NCI-H226 (cell line): ENCODE measurements at places on chromosomes 1 and 21.

GRCh38 chr1:246699095-246699735, 25.0 kb upstream of the SCCPDH start:
- peak; percentile 75 for DNase-seq

DNA sequence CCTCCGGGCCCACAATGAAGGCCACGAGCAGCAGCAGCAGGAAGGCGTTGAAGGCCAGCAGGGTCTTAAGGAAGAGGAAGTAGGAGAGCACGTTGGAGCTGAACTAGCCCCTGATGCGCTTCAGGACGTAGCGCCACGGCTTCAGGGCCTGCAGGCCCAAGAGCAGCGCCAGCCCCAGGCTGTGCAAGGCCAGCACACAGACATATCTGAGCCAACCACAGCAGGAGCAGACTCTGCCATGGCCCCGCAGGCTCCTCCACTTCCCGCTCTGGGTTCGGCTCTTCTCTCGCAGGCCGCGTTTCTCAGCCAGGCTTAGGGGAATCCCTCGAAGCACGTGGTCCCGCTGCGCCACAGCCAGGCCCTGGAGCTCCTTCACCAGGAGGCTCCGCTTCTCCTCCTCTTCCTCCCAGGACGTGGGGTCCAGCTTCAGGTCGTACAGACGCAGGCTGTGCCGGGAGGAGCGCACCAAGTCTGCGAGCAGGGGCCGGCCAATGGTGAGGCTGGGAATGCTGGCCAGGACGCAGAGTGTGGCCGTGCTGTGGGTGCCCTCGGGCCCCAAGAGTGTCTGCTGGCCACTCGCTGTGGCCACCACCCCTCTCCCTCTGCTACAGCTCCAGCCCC, 41.7 kb downstream of the ZNF691 start:
- DNase-seq = no peak

DNA sequence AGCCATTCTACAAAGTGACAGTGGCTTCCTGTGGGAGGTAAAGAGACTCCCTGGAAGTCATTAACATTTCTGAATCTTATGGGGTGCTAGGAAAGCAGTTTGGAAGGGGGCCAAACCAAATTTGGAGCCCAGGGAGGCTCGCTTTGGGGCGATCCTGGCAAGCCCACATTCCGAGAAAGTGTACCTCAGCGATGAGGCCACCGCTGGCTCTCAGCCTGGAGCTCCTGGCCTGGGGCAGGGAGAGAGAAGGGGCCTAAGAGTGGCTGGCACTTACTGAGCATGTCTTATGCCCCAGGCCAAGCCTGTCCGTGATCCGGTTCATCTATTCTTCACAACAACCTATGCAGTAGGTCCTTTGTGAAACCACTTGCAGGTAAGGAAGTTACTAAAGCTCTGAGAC, 98.8 kb downstream of the CCDC185 start:
- DNase-seq = no peak

- peak; percentile 92 for DNase-seq
Measured at GRCh38 chr21:34807881-34808568, 139.2 kb downstream of the CLIC6 start.

- no peak for DNase-seq
Measured at GRCh38 chr1:87220993-87221392, 107.7 kb upstream of the LMO4 start.

- no peak for DNase-seq
Measured at GRCh38 chr1:67557696-67558448, 127.1 kb upstream of the GADD45A start.

DNA sequence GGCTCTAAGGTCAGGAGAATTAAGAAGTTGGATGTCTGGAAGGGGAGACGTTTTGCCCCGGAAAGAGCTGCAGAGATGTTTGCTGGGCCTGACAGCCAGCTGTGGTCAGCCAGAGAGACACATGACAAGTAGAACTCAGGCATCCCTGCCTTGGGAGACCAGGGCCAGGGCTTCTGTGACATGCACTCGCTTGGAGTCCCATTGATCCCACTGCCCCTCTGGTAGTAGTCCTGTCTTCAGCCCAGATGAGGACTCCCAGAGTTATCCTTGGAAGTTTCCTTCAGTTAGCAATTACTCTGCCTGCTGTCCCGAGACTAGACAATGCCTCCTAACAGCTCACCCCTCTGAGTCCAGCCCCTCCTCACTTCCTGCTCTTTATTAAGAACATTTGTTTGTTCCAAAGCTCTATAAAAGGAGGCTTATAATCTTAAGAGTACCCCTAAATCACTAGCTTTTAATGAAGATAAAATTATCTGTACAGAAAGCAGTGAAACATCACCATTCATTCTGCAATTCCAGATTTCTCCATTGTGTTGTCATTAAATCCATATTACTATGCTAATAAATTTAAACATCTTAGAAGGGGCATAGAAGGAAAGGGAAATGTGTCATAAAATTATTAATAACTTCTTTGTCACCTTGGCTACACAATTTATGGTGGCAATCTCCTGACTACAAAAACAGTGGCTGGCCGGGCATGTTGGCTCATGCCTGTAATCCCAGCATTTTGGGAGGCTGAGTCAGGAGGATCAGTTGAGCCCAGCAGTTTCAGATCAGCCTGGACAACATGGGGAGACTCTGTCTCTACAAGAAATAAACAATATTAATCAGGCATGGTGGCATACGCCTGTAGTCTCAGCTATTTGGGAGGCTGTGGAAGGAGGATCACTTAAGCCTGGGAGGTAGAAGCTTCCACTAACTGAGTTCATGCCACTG, 94.2 kb downstream of the KCNK1 start:
- no peak for DNase-seq

DNA sequence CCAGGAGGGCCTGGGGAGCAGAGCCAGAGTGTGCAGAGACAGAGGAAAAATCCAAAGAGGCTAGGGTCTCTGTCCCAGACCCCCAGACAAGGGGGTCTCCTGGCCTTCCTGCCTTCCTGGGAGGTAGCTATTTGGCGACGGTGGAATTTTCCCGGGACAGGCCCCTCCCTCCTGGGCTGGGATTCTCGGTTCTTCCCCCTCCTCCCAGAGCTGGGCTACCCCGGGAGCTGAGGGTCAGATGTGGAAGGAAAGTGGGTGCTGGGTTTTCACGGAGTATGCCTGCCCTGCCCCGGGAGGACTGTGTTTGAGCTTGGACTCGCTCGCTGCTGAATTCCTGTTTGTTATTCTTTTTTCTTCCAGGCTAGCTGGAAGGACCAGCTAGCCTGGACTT, 759 bp downstream of the AMPD2 start:
- DNase-seq = peak; percentile 69

DNA sequence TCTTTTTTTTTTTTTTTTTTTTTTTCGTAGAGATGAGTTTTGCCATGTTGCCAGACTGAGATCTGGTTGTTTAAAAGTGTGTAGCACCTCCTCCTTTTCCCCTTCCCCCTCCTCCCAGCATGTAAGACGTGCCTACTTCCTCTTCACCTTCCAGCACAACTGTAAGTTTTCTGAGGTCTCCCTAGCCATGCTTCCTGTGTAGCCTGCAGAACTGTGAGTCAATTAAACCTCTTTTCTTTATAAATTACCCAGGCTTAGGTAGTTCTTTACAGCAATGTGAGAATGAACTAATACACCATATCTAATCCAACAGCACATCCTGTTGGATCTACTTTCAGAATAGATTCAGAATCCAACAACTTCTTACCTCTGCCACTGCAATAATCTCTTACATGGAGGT, 111.1 kb downstream of the CLIC6 start:
- DNase-seq = no peak

GRCh38 chr1:93611668-93612067, 70.0 kb downstream of the BCAR3 start:
- DNase-seq = no peak

GRCh38 chr21:41627428-41627827, 119.5 kb upstream of the TMPRSS2 start:
- no peak for DNase-seq

DNA sequence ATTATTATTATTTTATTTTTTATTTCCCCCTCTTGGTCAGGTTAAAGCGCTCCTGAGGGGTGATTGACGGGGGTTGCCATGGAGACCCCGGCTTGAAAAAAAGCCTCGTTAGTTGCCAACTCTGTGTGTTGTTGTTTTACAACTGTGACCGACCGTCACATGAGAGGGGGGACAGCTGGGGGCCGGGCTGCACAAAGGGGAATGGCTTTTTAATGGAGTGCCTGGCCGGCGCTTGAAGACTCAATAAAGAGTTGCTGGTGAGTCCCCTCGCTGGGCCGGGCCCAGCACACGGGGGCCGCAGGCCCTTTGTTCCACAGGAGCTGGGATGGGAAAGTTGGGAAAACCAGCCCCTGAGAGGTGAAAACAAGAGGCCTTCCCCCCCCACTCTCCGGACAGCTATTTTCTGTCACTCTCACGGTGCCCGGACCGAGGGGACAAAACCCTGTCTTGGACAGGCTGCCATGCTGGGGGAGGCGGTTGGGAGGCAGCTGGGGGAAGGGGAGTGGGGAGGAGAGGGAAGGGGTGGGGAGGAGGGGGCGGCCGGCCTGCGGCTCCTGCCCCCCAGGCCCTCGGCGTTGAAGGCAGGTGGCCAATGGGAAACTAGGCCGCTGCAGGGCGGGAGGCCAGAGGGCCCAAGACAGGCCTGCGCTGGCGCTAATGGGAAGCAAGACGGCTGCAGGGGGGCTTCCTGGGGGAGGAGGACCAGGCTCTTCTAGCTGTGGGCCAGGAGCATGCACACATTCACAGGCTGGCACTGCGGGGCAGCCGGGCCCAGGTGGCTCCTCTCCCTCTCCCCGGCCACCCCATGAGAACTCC, 67.6 kb downstream of the CASZ1 start:
- no peak for DNase-seq

GRCh38 chr1:200686620-200687019, 16.9 kb upstream of the DDX59 start:
- DNase-seq = no peak

DNA sequence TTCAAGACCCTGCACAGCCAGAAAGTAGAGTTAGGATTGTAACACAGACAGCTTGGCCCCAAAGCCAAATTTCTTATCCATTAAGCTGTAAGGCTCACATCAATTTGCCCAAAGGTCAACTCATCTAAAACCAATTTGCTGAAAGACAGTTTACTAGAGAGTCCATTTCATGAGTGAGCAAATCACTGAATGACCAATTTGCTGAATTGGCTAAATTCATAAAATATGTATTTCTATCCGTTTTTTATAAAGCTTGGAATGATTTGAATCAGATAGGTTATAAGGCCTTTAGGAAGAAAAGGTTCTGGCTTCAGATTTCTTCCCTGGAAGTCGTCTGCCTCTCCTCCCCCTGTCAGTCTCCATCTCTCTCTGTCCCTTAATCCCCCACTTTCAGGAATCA, 168.1 kb downstream of the FCRL5 start:
- no peak for DNase-seq

DNA sequence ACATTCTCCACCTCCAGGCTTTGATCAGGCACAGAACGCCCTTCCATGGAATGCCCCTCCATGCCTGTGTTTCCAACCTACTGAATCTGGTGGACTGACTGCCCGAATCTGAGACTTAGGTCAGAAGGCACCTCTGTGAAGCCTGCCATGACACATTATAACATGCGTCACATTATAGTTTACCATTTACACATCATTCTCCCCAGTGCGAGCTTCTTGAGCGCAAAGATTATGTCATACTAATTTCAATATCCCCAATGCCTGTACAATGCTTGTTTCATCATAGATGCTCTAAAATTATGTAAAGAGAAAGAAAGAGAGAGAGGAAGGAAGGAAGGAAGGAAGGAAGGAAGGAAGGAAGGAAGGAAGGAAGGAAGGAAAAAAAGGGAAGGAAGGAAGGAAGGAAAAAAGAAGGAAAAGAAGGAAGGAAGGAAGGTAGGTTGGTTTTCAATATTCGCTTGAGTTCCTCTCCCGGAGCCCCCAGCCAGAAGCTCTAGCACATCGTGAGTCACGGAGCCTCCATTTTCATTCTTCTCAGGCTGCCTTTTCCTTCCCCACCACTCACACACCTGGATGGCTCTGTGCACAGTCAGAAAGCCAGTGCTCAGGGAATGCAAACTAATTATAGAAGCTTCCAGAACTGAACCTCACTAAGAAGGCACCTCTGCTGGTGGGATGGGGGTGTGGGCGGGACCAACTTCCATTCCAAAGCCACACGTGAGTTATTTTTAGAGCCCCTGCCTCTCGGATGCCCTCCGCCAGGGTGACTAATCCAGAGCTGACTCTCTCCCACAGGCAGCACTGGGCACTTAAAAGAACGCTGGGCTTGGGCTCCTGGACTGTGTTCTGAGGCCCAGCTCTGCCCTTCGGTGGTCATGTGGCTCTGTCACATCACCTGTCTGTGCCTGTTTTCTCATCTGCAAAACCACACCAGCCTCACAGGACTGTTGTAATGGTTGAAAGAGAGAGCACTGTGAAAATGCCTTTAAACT, 27.4 kb downstream of the LAMB3 start:
- DNase-seq = no peak

DNA sequence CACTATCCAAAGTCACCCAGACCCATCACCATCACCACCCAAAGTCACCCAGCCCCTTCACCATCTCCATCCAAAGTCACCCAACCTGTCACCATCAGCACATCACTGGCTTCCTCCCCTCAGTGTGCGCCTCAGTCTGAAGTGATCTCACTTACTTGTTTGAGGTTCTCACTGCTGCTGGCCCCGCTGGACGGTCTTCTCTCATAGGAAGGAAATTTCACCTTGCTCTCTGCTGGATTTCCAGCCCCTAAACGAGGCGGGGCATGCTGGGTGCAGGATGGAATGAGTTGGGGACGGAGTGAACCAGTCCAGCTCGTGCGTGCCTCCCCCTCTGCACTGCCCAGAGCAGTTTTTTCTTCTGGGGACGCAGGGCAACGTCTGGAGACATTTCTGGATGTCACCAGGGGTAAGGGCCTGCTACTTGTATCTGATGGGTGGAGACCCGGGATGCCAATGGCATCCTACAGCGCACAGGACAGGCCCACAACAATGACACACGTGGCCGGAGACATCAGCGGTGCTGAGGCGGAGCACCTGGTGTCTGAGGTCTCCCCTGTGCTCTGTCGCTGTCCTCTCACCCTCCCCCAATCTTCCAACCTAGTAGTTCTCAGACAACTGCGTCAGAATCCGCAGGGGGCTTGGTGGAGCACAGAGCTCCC, 38.6 kb downstream of the PDE9A start:
- DNase-seq = no peak

DNA sequence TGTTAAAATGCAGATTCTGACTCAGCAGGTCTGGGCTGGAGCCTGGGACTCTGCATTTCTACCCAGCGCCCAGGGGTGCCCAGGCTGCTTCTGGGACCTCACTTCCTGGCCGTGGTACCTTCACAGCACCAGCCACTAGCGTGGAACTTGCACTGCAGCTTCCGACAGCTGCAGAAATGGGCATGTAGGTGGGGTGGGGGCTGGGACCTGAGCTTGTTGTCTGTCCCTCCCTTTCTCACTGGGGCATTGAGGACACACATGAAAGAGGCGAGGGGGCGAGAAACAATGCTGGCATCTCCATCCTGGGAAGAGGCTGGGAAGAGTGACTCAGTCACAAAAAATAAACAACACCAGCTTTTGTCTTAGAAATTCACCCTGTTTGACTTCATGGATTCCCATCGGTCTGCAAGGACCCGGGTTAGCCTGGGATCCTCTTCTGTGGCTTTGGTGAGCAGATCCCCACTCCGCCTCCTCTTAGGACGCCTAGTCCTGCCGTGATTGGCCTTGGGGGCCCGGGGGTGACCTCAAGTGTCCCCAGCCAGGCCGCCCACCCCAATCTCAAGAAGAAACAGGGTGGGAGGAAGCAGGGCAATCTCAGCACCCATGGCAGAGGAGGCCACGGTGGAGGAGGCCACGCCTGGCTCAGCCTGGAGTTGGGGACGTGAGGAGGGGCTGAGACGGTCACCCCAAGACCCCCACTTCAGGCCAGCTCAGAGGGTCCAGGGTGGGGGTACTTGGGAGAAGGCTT, 29.9 kb upstream of the POFUT2 start:
- no peak for DNase-seq
